Mesothelial cell of epicardium (in vitro differentiated cells): ENCODE measurements at places on chromosomes 1 and 21. TPM values are rescaled to one million over a fixed set of nuclear protein-coding genes. Genes with fewer than 3 reads are reported as not detected.

Gene CR2
- not detected in 3 replicates for total RNA-seq

Gene LCE6A
- not detected in 3 replicates for total RNA-seq

Gene C1orf185
- not detected in 3 replicates for total RNA-seq

Gene CGN
- 37.5 to 39.1 TPM (median 38.9 TPM) in 3 replicates for total RNA-seq

Gene WDR4
- total RNA-seq: 19.9 to 21.7 TPM (median 19.9 TPM) in 3 replicates

Gene CHIT1
- 0.13 to 0.18 TPM in 2 of 3 replicates, not detected in the other for total RNA-seq

Gene CR1L
- total RNA-seq: not detected in 3 replicates

Gene GOLT1A
- 3.6 to 4.1 TPM (median 3.9 TPM) in 3 replicates for total RNA-seq

Gene ADARB1
- total RNA-seq: 22.7 to 27.9 TPM (median 26.5 TPM) in 3 replicates

Gene DMRTA2
- total RNA-seq: 0.07 TPM in 1 of 3 replicates, not detected in the others

Gene GALE
- 22.5 to 26.9 TPM (median 26.9 TPM) in 3 replicates for total RNA-seq

Gene WDR64
- 0.47 TPM in 1 of 3 replicates, not detected in the others for total RNA-seq

Gene HES5
- not detected in 3 replicates for total RNA-seq

Gene TM2D1
- 55.5 to 62.4 TPM (median 55.5 TPM) in 3 replicates for total RNA-seq

Gene LCA5L
- total RNA-seq: 0.86 to 1.6 TPM (median 1.3 TPM) in 3 replicates

Gene CFAP410
- total RNA-seq: 27.6 to 34.0 TPM (median 32.0 TPM) in 3 replicates

Gene SMIM1
- 10.1 to 12.1 TPM (median 11.6 TPM) in 3 replicates for total RNA-seq

Gene CFHR5
- not detected in 3 replicates for total RNA-seq

Gene NUAK2
- 5.7 to 6.2 TPM (median 5.8 TPM) in 3 replicates for total RNA-seq

Gene KRTAP19-1
- total RNA-seq: not detected in 3 replicates

Gene CD247
- total RNA-seq: 0.13 to 0.36 TPM (median 0.22 TPM) in 3 replicates

Gene GJB3
- total RNA-seq: 0.14 TPM in 1 of 3 replicates, not detected in the others

Gene CTSK
- 24.3 to 28.3 TPM (median 27.5 TPM) in 3 replicates for total RNA-seq

Gene RAB42
- total RNA-seq: 4.6 to 5.1 TPM (median 4.8 TPM) in 3 replicates

Gene AHCYL1
- total RNA-seq: 98.7 to 102 TPM (median 102 TPM) in 3 replicates

Gene PLA2G2C
- total RNA-seq: 0.24 to 0.50 TPM (median 0.40 TPM) in 3 replicates

Gene C21orf91
- total RNA-seq: 26.7 to 28.3 TPM (median 26.7 TPM) in 3 replicates

Gene VWA5B1
- 0.20 to 0.29 TPM (median 0.25 TPM) in 3 replicates for total RNA-seq

Gene C1orf21
- 33.1 to 34.7 TPM (median 34.3 TPM) in 3 replicates for total RNA-seq

Gene IL12RB2
- 0.34 to 0.43 TPM in 2 of 3 replicates, not detected in the other for total RNA-seq
